Chondrocyte (in vitro differentiated cells): ENCODE measurements at places on chromosomes 11 and 22. TPM values are rescaled to one million over a fixed set of nuclear protein-coding genes. Genes with fewer than 3 reads are reported as not detected.

DNA sequence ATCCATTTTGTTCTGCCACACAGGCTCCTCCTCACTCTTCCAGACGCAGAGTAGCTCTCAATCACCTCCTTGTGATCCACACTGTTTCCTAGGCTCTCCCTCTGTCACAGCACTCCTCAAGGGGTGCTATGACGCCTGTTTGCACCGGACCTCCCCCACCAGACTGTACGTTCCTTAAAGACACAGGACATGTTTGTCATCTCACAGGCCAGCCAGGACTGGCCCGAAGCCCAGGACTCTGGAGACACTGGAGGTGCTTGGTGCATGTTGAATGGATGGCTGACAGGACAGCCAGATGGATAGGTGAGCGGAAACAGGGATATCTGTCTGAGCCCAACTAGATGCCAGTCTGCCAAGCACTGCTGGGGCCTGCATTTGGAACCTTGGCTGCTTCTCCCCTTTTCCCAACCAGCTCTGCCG, 13.6 kb downstream of the PLA2G6 start:
- peaks cover 13% of the 10 kb centered on the region for H3K4me1 ChIP-seq
- H3K27me3 ChIP-seq, result no peaks in the 10 kb centered on the region
- peaks cover 6% of the 10 kb centered on the region for H3K36me3 ChIP-seq
- H3K27ac ChIP-seq, result no peak overlapping the region
- H3K4me3 ChIP-seq, result no peak overlapping the region

- no peak overlapping the region for H3K4me3 ChIP-seq
- peaks cover 19% of the 10 kb centered on the region for H3K4me1 ChIP-seq
- no peaks in the 10 kb centered on the region for H3K36me3 ChIP-seq
- peak; percentile 89 for DNase-seq
- H3K27ac ChIP-seq, result no peak overlapping the region
These were observed 18.7 kb upstream of the GNB1L start for GRCh38 chr22:19873138-19873959.

DNA sequence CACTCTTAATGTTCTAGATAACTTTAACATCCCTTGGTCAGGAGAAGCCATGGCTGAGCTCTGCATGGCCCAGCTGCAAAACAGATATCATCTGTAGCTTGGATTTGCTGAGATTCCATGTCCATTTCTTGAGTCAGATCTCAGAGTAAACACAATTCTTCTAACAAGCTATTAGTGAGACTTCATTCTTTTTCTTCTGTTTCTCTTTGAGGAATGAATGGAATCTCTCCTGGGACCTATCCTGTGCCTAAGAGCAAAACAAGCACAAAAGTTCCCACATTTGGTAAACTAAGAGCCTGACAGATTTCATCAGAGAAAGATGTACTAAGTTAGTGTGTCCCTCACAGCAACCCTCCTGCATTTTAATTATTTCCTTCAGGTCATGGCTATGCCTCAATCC, 142.8 kb downstream of the MAML2 start:
- no peaks in the 10 kb centered on the region for H3K36me3 ChIP-seq
- peaks cover 69% of the 10 kb centered on the region for H3K4me1 ChIP-seq
- H3K27me3 ChIP-seq, result no peaks in the 10 kb centered on the region
- H3K27ac ChIP-seq, result peak overlapping the region; percentile 93

GRCh38 chr22:22877523-22878210, 9.9 kb upstream of the IGLL5 start:
- H3K4me3 ChIP-seq, result no peak overlapping the region
- H3K36me3 ChIP-seq, result no peaks in the 10 kb centered on the region
- H3K4me1 ChIP-seq, result no peaks in the 10 kb centered on the region

GRCh38 chr22:40118979-40119378, 58.7 kb upstream of the TNRC6B start:
- no peaks in the 10 kb centered on the region for H3K27me3 ChIP-seq
- peaks cover 3% of the 10 kb centered on the region for H3K4me1 ChIP-seq
- no peak overlapping the region for H3K27ac ChIP-seq
- H3K36me3 ChIP-seq, result no peaks in the 10 kb centered on the region
- H3K4me3 ChIP-seq, result no peak overlapping the region
- DNase-seq, result no peak

DNA sequence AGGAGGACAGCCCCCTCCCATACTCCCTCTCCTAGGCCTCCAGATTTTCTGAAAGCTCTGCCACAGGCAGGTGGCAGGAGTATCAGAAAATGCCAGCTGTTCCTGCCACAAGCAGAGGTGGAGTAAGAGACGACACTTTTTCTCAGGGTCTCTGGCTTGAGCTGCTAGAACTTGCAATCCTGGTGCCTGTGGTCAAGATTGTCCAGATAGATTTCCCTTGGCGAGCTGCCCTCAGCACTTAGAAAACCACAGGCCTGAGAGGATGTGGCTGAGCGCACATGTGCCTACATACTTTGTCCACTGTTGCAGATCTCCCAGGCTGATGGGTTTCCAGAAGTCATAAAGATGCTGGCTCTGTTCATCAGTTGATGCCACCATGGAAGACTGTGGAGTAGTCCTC, 65.7 kb upstream of the NAV2 start:
- no peak for DNase-seq
- H3K4me3 ChIP-seq, result no peak overlapping the region
- H3K4me1 ChIP-seq, result peaks cover 24% of the 10 kb centered on the region
- H3K27ac ChIP-seq, result no peak overlapping the region

DNA sequence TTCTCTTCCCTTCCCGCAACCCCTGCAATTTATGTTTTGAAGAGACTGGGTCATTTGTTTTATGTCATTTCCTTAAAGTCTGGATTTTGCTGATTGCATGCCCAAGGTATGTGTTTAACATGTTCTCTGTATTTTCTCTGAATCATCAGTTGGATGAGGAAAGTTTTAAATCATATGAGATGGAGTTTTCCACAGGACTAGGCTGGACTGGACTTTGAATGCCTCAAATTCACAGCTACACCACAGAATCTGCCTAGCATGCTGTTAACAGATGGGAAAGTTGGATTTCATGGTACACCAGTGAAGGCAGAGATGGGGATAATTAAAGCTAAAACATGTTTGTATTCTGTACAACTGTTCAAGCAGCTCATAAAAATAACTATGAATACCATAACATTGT, 62.6 kb downstream of the CWC15 start:
- no peaks in the 10 kb centered on the region for H3K27me3 ChIP-seq
- DNase-seq, result no peak
- peaks cover 6% of the 10 kb centered on the region for H3K36me3 ChIP-seq
- H3K27ac ChIP-seq, result no peak overlapping the region
- H3K4me1 ChIP-seq, result peaks cover 12% of the 10 kb centered on the region

- H3K36me3 ChIP-seq, result no peaks in the 10 kb centered on the region
- H3K27ac ChIP-seq, result no peak overlapping the region
- H3K27me3 ChIP-seq, result peaks cover 13% of the 10 kb centered on the region
- no peaks in the 10 kb centered on the region for H3K4me1 ChIP-seq
- H3K4me3 ChIP-seq, result no peak overlapping the region
These were observed 462.9 kb downstream of the RAB38 start for GRCh38 chr11:87712391-87712790.

- H3K4me1 ChIP-seq, result peaks cover 20% of the 10 kb centered on the region
- no peak for DNase-seq
- H3K36me3 ChIP-seq, result no peaks in the 10 kb centered on the region
- no peaks in the 10 kb centered on the region for H3K27me3 ChIP-seq
- H3K27ac ChIP-seq, result peak overlapping the region; percentile 55
These were observed 699.1 kb downstream of the KCNA4 start for GRCh38 chr11:29317694-29318093.

DNA sequence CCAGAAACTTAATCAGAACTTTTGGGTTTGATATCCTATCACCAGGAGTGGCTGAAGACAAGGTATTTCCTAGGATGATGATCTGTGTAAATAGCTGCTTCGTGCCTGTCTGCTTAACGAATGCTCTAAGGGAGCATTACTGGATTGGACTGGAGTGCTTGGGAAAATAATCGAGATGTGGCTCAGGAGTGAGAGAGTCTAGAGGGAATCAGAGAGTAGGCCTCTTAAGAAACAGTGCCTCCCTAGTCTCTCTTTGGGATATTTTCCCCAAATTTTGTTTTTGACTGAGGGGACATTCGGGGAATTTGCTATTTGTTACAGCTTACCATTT, 2.5 kb downstream of the MAML2 start:
- H3K4me1 ChIP-seq, result peaks cover 63% of the 10 kb centered on the region
- H3K36me3 ChIP-seq, result peaks cover 2% of the 10 kb centered on the region
- DNase-seq, result no peak
- H3K27me3 ChIP-seq, result no peaks in the 10 kb centered on the region
- peak overlapping the region; percentile 97 for H3K4me3 ChIP-seq

GRCh38 chr22:20584029-20584871, 76.8 kb downstream of the MED15 start:
- no peaks in the 10 kb centered on the region for H3K27me3 ChIP-seq
- H3K27ac ChIP-seq, result no peak overlapping the region
- peaks cover 22% of the 10 kb centered on the region for H3K36me3 ChIP-seq
- H3K4me1 ChIP-seq, result peaks cover 5% of the 10 kb centered on the region
- no peak for DNase-seq

GRCh38 chr11:122692444-122692843, 36.9 kb downstream of the UBASH3B start:
- H3K4me3 ChIP-seq, result no peak overlapping the region
- DNase-seq, result no peak
- H3K36me3 ChIP-seq, result no peaks in the 10 kb centered on the region

DNA sequence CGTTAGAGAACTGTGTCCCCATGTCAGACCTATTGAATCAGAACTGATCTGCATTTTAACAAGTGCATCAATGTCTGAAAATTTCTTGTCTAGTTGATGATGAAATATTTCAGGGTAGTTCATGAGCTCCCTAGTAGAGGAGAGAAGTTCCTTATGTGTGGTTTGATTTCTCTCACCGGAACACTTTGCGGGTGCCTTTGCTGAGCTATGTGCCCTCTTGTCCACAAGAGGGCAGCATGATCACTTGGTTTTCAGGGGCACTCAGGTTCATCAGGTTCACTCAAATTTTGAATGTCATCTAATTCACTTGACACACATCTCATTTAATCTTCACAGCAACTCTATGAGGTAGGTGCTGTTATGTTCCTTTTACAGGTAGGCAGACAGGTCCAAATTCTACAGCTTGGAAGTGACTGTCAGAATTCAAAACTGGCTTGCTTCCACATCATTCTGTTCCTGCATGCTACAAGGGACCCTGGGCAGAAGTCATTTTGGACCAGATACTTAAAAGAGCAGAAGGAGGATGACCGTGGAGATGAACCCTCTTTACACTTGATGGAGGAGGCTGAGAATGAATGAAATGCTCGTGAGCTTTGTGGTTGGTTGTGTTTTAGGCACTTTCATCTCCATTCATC, 55.6 kb downstream of the P4HA3 start:
- H3K4me3 ChIP-seq, result no peak overlapping the region
- H3K36me3 ChIP-seq, result peaks cover 19% of the 10 kb centered on the region
- no peak for DNase-seq
- peaks cover 26% of the 10 kb centered on the region for H3K4me1 ChIP-seq

DNA sequence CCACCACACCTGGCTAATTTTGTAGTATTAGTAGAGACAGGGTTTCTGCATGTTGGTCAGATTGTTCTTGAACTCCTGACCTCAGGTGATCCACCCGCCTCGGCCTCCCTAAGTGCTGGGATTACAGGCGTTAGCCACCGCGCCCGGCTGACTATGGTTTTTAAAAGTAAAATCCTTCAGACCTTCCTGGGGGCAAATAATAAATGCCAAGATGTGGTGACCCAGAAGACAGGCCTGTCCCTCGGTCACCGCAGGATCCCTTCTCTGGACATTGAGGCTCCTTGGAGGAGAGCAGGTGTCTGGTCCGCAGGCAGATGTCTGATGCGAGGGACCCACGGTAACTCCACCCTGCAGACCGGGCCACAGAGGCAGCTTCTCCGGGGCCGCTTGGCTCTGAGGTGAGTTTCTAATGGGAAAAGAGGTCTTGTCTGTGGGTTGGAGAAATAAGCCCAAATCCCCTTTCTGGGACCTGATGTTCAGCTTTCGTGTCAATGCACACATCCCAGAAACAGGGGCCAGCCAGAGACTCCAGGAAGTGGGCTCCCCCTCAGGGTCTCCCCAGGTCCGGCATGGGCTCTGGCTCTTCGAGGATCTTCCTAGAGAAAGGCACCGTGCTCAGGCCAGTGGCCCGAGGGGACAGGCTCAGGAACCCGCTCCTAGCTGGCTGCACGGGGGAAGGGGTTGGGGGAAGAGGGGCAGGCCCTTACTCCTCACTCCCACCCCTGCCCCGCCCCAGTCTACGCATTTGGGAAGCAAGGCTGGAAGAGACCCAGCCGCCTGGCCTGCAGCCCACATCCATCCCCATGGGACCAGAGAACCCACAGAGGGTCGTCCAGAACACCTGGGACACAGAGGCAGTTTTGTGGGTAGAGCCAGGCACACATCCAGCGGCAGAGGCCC, 100.6 kb downstream of the WNT7B start:
- H3K27me3 ChIP-seq, result peaks cover 27% of the 10 kb centered on the region
- peaks cover 7% of the 10 kb centered on the region for H3K36me3 ChIP-seq
- H3K27ac ChIP-seq, result no peak overlapping the region
- no peak for DNase-seq
- H3K4me3 ChIP-seq, result no peak overlapping the region

DNA sequence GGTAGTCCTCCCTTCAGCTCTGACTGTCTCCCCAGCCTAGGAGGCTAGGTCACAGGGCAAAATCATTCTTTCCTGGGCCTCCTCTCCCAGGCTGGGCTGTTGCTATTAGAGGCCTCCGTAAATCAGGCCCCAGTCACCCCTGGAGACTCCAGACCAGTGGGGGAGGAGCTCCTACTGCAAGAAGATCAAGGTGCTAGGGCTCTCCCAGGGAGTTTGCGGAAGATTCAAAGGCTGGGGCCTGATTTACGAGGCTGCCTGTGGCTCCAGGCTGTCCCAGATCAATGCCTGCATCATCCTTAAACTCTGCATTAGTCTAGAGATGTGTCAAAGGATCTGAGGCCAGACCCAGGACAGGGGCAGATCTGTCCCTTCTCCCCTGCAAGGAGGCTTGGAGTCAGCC, 346.2 kb downstream of the TENM4 start:
- no peak overlapping the region for H3K4me3 ChIP-seq
- no peak overlapping the region for H3K27ac ChIP-seq
- DNase-seq, result no peak
- H3K4me1 ChIP-seq, result peaks cover 31% of the 10 kb centered on the region
- no peaks in the 10 kb centered on the region for H3K36me3 ChIP-seq
- no peaks in the 10 kb centered on the region for H3K27me3 ChIP-seq

The GRK3 gene
- 2.0 to 3.6 TPM (median 2.4 TPM) in 3 replicates for total RNA-seq

The TXNRD2 gene
- total RNA-seq, result 12.5 to 15.8 TPM (median 14.1 TPM) in 3 replicates
